T1000 (cell line): ENCODE measurements at places on chromosomes 7 and 10.

DNA sequence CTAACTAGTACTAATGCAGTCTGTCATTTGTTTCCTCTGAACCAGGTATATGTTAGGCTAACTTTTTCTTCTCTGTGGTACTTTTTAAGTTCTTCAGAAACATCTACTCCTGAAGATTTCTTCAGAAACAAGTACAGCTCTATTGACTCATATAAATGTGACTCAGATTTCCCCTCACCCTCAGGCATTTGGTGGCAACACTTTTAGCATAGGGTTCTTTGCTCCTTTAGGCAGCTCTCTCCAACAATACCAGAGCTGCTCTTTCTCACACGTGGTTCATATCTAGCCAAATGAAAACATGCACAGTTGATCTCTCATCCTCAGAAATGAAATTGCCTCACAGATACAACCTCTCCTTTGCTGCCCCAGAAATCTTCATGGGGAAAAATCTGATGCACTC is 939.8 kb downstream of the SORCS1 start:
- DNase-seq, result peak; percentile 20

DNA sequence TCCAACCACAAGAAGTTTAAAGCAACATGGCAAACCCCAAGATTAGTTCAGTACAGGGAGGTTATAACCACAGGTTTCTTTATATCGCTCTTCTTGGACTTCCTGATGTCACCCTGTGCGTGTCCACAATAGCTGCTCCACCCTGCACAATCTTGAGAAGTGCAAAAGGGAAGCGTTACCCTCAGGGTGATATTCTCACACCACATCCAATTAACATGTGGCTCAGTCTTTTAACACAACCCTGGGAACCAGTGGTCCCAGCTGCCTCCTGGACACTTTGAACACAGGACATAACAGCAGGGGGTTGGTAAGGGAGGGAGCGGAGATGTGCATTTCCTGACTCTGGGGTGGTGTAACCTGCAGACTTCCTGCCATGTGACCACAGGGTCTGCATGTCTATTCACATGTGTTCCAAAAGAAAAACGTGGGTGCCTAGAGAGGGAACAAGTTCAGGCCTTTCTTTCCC is 64.6 kb downstream of the GSAP start:
- DNase-seq, result no peak

- no peak for DNase-seq
Measured at GRCh38 chr7:78594156-78594555, 795.6 kb downstream of the PHTF2 start.

GRCh38 chr10:22932626-22933370 is 4.9 kb downstream of the ARMC3 start:
- DNase-seq, result no peak

DNA sequence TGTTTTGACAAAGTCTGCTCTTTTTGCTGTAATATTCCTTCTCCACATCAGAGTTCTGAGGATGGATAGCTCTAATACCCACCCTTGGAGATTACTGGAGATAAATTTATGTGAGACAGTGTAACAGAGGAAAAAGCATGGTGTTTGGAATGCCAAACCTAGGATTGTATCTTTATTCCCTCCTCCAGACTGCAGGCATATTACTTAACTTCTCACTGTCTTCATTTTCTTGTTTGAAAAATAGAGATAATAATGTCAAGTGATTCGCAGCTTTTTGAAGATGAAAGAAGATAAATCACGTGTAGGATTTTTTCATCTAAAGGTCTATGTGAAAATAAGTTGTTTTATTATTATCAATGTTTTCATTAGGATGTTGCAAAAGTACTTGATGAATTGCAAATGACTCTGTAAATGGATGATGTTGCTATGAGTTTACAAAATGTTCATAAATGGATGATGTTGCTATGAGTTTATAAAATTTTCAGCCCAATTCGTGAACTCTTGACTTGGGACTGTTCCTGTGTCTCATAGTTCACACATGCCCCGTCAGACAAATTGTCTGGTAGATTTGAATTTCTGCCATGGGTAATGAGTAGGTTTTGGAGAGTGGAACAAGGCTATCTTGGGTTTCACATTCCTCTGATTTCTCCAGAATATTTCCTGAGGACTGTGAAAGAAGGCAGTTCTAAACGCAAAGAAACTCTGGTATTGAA is 113.1 kb upstream of the IGFBP3 start:
- no peak for DNase-seq

DNA sequence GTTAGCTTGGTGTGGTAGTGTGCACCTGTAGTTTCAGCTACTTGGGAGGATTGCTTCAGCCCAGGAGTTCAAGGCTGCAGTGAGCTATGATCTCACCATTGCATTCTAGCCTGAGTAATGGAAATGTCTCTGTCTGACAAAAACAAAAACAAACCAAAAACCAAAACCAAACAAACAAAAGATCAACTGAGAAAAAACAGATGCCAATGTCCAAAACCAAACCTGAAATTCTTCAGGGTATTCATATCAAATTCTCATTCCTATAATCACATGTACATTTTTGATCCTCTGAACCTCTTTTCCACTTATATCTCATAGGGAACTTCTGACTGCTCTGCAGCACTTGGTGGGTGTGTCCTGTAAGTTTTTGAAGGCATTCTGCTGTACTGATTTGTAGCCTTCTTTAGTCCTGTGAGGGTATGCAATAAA is 87.0 kb downstream of the CDK6 start:
- DNase-seq, result no peak

GRCh38 chr7:127245607-127246006 is 7.1 kb downstream of the GRM8 start:
- DNase-seq, result no peak

DNA sequence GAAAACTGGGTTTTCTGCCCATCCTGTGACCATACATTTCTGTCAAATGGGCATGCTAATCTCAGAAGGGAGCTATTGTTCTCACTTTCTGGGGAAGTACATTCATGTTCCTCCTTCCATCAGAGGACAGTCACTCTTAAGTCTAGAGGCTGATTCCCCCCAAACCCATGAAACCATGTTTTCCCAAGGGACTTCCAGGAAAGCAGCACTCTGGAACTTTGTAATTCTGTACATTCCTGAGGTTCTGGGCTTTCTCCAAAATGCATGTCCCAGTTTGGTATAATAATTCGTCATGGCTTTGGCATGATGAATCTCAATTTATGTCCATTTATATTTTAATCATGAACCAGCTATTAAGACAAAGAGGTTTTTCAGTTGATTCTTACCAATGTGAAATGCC is 688.1 kb downstream of the LRMDA start:
- peak; percentile 36 for DNase-seq

- DNase-seq, result no peak
Measured at GRCh38 chr7:41882256-41882655, 179.4 kb upstream of the INHBA start.

DNA sequence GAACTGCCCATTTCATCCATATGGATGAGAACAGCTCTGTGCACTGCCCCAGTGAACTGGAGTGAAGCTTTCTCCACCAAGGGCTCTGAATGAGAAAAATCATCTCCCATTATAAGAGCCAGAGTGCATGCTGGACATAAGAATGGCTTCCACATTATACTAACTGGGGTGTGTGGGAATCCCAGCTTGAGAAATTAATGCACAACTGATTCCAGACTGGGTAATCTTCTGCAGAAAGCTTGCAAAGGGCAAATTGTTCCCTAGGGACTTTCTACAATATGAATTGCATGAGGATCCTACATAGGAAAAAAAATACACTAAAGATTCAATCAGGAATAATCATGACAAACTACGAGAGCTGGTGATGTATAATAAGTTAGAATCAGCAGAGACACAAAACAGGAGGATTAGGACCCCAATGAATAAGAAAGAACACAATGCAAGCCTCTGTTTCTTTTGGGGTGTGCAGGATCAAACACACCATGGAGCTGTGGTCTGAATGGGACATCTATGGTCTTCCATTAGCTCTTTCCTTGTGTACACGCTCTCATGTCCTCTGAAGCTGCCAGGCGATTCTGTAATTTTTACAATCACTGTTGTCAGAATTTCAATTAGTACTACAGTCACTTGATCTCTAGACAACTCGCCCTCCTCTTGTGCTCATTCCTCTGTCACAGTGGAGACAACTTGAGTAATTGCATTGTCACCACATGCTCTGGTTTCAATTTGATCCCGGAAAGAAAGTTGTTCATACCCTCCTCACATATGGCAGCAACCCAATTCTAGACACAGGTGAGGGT is 1327.4 kb downstream of the GATA3 start:
- DNase-seq, result no peak

- no peak for DNase-seq
Measured at GRCh38 chr10:48744587-48744986, 59.9 kb downstream of the WDFY4 start.

GRCh38 chr10:87798082-87798481 is 19.9 kb downstream of the ATAD1 start:
- no peak for DNase-seq

DNA sequence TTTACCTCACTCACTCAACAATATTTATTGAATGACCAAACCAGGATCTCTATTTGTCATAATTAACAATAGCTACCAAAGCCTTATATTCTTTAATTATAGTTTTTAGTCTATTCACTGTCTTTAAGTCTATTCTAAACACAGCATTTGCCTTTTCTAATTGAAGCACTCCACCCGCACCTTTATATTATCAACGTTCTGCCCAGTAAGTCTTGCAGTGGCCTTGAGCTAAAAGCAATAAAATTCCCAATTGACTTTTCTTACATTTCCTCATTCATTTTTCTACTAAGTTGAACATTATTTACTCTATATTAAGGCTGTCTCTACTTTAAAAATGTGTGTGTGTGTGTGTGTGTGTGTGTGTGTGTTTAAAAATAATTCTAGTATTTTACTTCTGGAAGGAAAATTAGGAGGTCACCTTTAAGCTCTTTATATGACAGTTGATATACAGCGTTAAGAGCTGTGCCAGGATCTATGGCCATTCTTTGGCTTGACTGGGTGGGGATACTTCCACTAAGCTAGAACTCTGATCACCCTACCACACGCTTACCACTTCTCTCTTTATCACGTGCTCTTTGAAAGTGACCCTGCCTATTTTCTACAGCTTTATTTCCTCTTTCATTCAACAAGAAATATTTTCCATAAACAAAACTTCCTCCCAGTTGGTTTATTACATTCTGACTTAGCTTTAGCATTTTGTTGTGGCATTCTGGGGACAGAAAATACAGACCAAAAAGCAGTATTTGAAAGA is 8.8 kb downstream of the PAPSS2 start:
- DNase-seq, result no peak

DNA sequence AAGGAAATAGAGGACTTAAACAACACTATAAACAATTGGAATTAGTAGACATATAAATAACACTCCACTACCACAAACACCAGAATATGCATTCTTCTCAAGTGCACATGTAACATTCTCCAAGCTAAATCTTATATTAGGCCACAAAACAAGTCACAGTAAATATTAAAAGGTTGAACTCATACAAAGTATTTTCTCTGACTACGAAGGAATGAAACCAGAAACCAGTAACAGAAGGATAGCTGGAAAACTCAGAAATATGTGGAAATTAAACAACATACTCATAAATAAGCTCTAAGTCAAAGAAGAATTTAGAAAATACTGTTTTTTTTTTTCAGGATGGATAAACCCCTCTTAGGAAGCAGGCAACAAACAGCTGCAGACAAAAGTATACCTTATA is 77.4 kb upstream of the IGFBP3 start:
- no peak for DNase-seq
